Neural cell (in vitro differentiated cells): ENCODE measurements at places on chromosomes 3 and 15. TPM values are rescaled to one million over a fixed set of nuclear protein-coding genes. Genes with fewer than 3 reads are reported as not detected.

Gene PPARG
- polyA plus RNA-seq: 0.35 and 0.54 TPM in 2 replicates

Gene ITPKA
- polyA plus RNA-seq: 0.20 and 1.1 TPM in 2 replicates

Gene CEMIP
- 0.04 and 0.06 TPM in 2 replicates for polyA plus RNA-seq

Gene C3orf22
- polyA plus RNA-seq: not detected in 2 replicates

Gene GATA2
- not detected in 2 replicates for polyA plus RNA-seq

Gene CHRM5
- polyA plus RNA-seq: 0.10 and 3.9 TPM in 2 replicates

Gene CCR8
- polyA plus RNA-seq: not detected in 2 replicates

Gene COL6A5
- not detected in 2 replicates for polyA plus RNA-seq

Gene C3orf20
- not detected in 2 replicates for polyA plus RNA-seq

Gene ABHD5
- 26.6 and 31.6 TPM in 2 replicates for polyA plus RNA-seq

Gene ZPLD1
- 0.50 TPM in 1 of 2 replicates, not detected in the other for polyA plus RNA-seq

Gene ZNF860
- polyA plus RNA-seq: 0.66 and 1.2 TPM in 2 replicates

Gene PARP14
- 0.28 TPM in 1 of 2 replicates, not detected in the other for polyA plus RNA-seq

Gene CLDN1
- 0.66 and 1.3 TPM in 2 replicates for polyA plus RNA-seq

Gene TMEM207
- 0.27 TPM in 1 of 2 replicates, not detected in the other for polyA plus RNA-seq

Gene RLBP1
- polyA plus RNA-seq: 0.16 TPM in 1 of 2 replicates, not detected in the other

Gene CACNA2D3
- 13.7 and 26.2 TPM in 2 replicates for polyA plus RNA-seq

Gene LTK
- polyA plus RNA-seq: 0.28 TPM in 1 of 2 replicates, not detected in the other

Gene SLC15A2
- 1.6 TPM in 2 replicates for polyA plus RNA-seq

Gene BCL6
- polyA plus RNA-seq: 4.3 and 5.2 TPM in 2 replicates

Gene KLHL40
- polyA plus RNA-seq: not detected in 2 replicates

Gene TAGLN3
- polyA plus RNA-seq: 519 and 568 TPM in 2 replicates

Gene PAQR9
- polyA plus RNA-seq: 0.24 and 0.28 TPM in 2 replicates

Gene LYSMD2
- polyA plus RNA-seq: 6.1 and 8.3 TPM in 2 replicates

Gene SERPINI2
- 1.3 and 1.7 TPM in 2 replicates for polyA plus RNA-seq

Gene KY
- polyA plus RNA-seq: 1.7 TPM in 2 replicates
